CD4-positive, alpha-beta T cell treated with Interleukin-6 at 100 ng/mL for 8 hours (primary cell): ENCODE measurements at places on chromosomes 1 and 21.
A peak's percentile ranks its signal among the peaks of the same experiment; 100 is the strongest.

DNA sequence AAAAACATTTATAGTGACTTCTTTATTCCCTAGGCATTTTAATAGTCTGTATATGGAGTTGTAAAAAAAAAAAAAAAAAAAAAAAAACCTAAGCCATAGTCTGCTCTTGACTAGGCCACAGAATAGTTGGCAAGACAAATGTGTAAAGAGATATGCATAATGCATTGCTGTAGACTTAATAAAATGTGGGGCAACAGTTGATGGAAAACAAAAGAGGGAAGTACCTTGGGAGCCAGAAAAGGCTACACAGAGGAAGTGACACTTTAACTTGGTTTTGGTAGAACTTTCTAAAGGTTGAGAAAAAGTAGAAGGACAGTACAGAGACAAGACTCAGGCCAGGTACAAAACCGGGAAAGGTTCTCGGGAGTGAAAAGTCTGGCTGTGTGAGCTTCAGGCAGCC, 802.9 kb upstream of the ADAMTS5 start:
- no peak for DNase-seq

GRCh38 chr1:180562640-180563025, 3.9 kb downstream of the OVAAL start:
- DNase-seq, result no peak

GRCh38 chr1:24206516-24207394, 19.7 kb upstream of the IFNLR1 start:
- DNase-seq, result no peak

- DNase-seq, result no peak
Measured at GRCh38 chr1:67615886-67616285, 69.1 kb upstream of the GADD45A start.

GRCh38 chr1:47491341-47491753, 53.5 kb downstream of the FOXD2 start:
- DNase-seq, result no peak

- no peak for DNase-seq
Measured at GRCh38 chr21:37970548-37970947, 54.3 kb upstream of the KCNJ6 start.

DNA sequence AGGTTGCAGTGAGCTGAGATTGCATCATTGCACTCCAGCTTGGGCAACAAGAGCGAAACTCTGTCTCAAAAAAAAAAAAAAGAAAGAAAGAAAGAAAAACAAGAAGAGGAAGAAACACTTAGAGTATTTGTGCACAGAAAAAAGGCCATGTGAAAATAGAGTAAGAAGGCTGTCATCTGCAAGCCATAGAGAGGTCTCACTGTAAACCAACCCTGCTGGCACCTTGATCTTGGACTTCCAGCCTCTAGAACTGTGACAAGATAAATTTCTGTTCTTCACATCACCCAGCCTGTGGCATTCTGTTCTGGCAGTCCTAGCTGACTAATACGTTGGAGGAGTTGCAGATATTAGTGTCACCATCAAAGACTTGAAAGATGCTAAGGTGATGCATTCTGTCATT, 12.1 kb upstream of the ZDHHC18 start:
- no peak for DNase-seq

DNA sequence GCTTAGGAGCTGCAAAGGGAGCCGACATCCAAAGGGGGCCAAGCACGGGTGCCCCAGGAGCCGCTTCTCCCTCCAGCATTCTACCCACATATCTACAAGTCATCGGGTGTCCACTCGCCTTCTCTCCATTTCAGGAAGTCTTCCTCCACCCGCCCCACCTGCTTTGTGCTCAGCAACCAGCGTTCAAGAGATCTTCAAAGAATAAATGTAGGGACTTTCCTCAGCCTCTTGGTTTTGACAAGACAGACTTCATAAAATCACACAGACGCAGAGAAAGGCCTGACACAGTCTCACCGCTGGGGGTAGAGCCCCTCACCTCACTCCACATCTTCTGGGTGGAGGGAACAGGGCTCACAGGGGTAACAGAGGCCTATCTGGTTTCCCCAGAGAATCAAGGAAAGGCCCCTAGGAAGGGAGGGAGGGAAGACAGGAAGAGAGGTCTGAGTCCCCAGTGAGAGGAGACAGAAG, 49.5 kb downstream of the SSBP3 start:
- peak; percentile 49 for DNase-seq

DNA sequence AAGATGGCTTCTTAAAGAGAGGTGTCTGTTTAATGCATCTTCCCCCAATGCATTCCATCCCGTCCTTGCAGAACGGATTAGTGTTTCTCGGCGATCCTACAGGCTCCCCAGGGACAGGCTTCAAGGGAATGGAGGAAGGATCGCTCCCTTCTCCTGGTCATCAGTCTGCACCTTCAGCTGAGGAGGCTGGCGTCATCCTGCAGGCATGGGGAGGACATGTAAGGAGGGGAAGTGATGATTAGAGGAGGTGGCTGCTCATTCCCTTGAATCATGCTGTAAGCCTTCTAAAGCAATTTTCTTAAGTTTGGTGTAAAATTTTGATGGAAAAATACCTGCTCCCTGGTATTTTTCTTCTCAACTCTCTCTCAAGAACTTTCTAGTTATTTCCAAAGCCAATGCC, 603.6 kb downstream of the NPHP4 start:
- DNase-seq, result no peak

DNA sequence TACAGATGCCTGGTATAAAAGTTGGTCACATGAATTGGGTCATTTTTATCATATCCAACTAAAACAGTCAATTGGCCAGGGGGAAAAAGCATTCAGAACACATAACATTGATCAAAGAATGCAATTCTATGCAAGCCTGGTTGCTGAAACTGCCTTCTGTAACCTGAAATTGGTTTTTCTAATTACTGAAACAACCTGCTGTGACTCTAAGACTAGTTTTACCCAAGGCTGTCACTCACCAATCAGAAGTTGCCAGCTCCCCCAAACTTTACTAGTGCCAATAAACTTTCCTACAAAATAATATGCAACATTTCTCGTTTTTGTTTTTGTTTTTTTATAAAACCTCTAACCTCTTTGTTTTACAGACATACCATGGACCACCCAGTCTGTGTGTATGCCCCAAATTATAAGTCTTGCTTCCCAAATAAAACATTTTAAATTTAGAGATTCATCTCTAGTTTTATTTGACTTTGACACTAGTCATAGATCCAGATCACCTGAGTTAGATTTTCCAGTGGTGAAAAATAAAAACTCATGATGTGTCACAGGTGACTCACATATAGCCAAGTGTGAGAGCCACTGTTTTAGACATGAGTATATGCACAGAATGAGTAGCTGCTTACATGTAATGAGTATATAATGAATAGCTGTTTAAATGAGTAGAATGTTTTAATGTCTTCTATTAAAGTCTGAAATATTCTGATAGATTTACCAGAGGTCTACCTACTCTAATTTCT, 64.2 kb upstream of the CR2 start:
- DNase-seq, result no peak

DNA sequence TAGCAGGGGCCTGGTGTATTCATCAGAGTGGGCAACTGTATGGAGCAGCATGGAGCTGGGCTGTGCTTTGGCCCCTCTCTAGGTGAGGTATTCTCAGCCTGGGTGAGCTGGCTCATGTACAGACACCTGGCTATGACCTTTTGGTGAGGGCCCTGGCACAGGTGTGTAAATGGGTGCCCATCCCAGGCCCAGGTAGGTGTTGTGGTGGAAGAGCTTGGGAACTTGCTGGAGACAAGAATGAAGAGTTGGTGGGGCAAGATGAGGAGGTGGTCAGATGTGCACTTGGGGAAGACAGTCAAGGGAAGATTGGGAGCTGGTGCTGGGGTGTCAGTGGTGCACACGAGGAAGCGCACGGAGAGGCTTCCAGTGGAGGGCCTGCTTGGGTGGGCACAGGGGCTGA, 95.5 kb downstream of the TRIM11 start:
- no peak for DNase-seq

DNA sequence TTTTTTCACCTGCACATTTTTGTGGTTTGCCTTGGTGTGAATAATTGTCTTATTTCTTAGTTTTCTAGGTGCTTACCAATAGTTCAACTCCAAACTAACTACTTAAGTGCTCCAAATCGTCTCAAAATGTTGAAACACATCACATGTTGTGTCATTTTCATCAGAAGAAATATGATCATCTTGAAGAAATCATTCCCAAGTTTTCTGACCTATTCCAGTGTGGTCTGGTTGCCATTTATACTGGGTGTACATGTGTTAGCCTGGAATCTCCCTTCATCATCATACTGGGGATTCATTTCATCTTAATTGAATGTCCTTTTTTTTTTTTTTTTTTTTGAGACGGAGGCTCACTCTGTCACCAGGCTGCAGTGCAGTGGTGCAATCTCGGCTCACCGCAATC, 67.0 kb downstream of the EIF2B3 start:
- DNase-seq, result no peak

DNA sequence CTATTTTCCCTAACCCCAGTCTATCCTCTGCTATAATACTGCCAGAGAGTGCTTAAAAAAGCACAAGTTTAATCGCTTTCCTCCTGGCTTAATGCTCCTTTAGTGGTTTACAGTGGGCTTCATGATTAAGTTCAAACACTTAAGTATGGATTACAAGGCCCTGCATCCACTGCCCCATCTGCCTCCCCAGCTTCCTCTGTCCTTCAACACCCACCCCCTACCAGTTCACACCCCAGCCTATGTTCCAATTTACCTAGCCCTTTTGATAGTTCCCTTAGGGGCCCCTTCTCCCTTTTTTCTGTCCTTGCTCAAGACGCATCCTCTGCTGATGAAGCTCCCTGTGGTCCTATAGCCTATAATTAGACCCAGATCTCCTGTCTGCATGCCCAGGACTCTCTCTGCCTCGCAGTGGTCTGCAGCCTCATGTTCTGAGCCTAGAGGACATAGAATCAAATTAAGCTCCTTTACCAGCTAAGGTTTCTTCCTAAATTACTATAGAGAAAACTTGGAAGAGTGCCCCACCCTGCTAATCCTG, 212.5 kb downstream of the FGGY start:
- DNase-seq, result no peak

DNA sequence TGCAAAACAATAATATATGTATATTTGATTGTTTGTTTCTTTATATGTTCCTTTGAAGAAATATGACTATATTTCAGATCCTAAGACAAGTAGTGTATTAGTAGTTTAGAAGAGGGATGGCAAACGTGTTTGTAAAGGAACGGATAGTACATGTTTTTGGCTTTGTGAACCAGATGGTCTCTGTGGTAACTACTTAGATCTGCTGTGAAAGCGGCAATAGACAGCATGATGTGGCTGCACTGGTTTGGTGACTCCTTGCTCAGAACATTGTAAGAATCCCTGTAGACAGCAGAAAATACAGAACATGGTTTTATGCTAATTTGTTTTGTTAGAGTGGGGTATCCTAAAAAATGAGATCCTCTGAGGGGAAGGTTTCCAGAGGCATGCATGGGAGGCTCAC, 3.1 kb downstream of the ACADM start:
- no peak for DNase-seq

- DNase-seq, result peak; percentile 14
Measured at GRCh38 chr1:61056573-61057439, 25.6 kb upstream of the NFIA start.

DNA sequence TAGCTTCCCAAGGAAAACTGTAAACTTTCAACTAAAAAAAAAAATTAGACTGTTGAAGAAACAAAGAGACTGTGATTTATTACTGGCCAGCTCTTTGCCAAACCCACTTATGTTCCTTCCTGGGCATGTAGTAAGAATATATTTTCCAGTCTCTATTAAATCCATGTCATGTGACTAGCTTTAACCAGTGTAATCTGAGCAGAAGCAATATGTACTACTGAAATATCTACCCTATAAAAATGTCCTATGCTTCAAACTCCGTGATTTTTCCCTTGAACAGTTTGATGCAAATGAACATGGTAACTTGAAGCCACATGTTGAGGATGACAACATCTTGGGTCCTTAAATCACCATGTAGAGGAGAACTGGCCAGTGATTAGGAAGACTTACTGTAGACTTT, 144.5 kb downstream of the NTMT2 start:
- DNase-seq, result no peak

GRCh38 chr1:25529518-25530185, 13.8 kb upstream of the LDLRAP1 start:
- no peak for DNase-seq

GRCh38 chr1:228983661-228984060, 248.4 kb downstream of the RHOU start:
- no peak for DNase-seq

DNA sequence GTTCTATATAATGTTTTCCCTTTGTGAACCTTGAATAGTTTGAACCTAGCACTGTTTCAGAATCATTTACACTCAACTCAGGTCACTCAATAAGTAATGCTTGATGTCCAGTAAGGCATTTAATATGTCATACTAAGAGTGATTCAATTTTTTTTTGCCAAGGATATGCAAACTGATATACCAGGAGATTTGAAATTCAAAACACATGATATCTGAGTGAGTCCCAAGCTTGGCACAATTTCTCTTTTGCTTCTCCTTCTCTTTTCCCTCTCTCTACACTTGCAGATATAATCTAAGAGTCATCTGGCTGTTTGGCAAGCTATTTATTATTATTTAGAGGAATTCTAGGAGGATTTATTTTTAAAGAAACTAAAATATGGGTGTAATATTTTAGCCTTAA, 61.6 kb upstream of the SPAG17 start:
- no peak for DNase-seq

- no peak for DNase-seq
Measured at GRCh38 chr1:32874860-32875752, 4.4 kb upstream of the FNDC5 start.

GRCh38 chr1:54865238-54866073, 21.5 kb downstream of the DHCR24 start:
- DNase-seq, result no peak

GRCh38 chr1:92705446-92705845, 79.5 kb downstream of the EVI5 start:
- no peak for DNase-seq

DNA sequence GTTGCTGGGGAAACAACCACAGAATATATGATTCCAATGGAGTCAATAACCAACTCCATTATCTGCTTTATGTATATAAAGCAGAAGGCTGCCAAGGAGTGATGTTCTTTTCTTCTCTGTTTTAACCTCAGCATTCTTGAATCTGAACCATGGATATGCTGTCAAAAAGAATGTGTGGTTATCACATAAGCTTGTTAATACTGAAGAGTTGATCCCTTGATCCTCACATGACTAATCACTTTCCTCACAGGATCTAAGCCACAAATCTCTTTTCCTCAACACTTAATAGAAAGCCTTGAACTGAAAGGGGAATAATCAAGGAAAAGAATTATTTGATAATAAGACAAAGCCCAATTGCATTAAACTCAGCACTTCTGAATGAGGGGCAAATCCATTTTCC, 271.3 kb upstream of the KIAA0040 start:
- no peak for DNase-seq

GRCh38 chr1:52098139-52098871, 42.2 kb downstream of the BTF3L4 start:
- DNase-seq, result no peak

DNA sequence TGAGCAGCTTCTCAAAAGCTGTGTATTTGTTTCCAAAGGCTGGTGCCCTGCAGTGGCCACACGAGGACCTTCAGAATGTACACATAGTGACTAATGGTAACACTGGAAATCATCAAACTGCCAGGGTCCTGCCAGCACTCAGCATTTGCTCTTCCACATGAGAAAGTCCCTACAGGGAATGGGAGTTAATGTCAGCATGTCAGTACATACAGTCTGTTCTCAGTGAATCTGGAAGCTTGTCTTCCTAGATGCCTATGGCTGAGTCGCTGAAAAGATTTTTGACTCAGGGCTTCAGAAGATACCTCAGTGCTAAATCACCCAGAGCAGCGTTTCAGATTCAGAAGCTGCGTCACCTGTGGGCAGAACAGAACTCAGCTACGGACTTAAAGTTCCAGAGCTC, 108.2 kb downstream of the CDC7 start:
- DNase-seq, result no peak

GRCh38 chr1:201955729-201956143, 433 bp downstream of the TIMM17A start:
- DNase-seq, result no peak
